ENCODE measurements at places on chromosomes 5 and 9. TPM values are rescaled to one million over a fixed set of nuclear protein-coding genes. Genes with fewer than 3 reads are reported as not detected.
A peak's percentile ranks its signal among the peaks of the same experiment; 100 is the strongest.

The TMEM215 gene
- total RNA-seq: not detected

The AFAP1L1 gene
- 10.6 TPM for total RNA-seq

The OR1J2 gene
- not detected for total RNA-seq

The TOR2A gene
- 20.9 TPM for total RNA-seq

The CFAP90 gene
- total RNA-seq: not detected

The HRCT1 gene
- not detected for total RNA-seq

The MARCOL gene
- total RNA-seq: not detected

The TXNDC8 gene
- not detected for total RNA-seq

The NR2F1 gene
- total RNA-seq: 11.5 TPM

The C9orf153 gene
- total RNA-seq: 0.49 TPM

- no peaks in the 10 kb centered on the region for H3K27me3 ChIP-seq
- DNase-seq: no peak
- no peak overlapping the region for H3K27ac ChIP-seq
- H3K4me1 ChIP-seq: no peaks in the 10 kb centered on the region
Measured at GRCh38 chr5:171157276-171157675, 151.8 kb upstream of the TLX3 start.

DNA sequence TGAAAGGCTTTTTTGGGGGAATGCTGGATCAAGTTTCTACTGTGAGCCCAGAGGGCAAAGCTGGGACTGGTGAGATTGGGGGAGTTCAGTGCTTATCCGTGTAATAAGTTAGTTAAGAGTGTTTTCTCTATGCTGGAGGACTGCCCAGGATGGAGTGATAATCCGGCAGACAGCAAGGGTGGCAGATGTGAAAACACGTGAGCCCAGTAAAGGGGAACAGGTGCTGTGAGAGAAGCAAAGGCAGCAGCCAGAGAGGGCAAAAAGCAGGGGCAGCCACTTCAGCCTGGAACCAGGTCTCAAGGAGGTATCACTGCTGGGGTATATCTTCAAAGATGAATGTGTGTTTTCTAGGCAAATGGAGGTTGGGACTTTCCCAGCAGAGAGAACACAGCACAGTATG is 53.9 kb downstream of the GALNT10 start:
- H3K4me3 ChIP-seq: no peak overlapping the region
- H3K36me3 ChIP-seq: peaks cover 3% of the 10 kb centered on the region
- H3K27me3 ChIP-seq: no peaks in the 10 kb centered on the region
- no peak for DNase-seq
- peaks cover 13% of the 10 kb centered on the region for H3K4me1 ChIP-seq

DNA sequence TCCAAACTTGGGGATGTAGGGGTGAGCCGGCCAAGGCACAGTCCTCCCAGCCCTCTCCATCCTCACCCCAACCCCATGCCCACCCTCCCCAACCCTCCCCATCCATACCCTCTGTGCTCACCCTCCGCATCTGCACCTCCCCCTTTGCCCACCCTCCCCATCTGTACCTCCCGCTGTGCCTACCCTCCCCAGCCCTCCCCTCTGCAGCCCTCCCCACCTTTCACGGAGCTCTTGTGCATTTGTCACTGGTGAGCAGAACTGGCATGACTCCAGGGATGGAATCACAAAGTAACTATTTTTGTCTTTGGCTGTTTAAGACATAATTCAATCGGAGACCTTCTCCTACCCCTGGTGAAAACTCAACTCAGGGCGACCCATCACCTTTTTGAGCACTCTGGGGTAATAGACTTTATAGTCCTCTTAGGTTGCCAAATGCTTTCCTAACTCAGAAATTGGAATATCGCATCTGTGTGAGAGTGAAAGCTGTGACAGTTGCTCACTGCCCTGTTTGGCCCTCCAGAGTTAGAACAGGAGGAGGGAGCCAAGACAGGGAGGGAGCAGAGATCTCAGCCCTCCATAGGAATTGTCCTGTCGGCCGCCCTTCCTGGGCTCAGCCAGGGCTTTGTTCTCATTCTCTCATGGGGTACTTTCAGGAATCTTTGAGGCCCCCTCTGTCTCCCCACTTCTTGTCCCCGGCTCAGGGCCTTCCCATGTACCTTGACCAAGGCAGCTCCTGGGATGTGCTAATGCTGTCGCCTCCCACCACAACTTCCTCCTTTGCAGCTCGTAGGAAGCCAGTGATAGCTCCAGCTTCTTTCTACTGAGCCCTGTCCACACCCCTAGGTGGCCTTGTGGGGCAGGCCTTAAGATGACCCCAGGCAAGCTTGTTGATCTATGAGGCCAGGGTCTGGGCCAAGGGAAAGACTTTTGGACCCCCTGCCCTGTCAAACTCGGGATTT is 36.2 kb downstream of the OTULIN start:
- H3K4me1 ChIP-seq: peaks cover 1% of the 10 kb centered on the region
- no peak for DNase-seq
- no peaks in the 10 kb centered on the region for H3K27me3 ChIP-seq
- H3K4me3 ChIP-seq: no peak overlapping the region
- peaks cover 17% of the 10 kb centered on the region for H3K36me3 ChIP-seq

DNA sequence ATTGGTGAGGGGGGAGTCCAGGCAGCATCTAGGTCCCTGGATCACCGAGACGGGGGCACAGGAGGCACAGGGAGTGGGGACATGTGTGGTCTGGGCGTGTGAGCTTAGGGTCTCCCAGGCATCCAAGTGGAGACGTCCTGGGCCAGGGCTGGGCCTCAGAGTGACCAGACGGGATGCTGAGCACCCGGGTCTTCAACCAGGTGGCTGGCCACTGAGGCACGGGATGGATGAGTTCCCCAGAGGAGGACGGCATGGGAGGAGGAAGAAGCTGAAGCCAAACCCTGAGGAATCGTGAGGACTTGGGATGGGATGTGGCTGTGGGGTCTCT is 88.0 kb downstream of the LMX1B start:
- H3K27me3 ChIP-seq: peaks cover 26% of the 10 kb centered on the region
- peak; percentile 47 for DNase-seq
- H3K4me3 ChIP-seq: no peak overlapping the region

- H3K4me3 ChIP-seq: no peak overlapping the region
- no peak overlapping the region for H3K27ac ChIP-seq
- H3K4me1 ChIP-seq: no peaks in the 10 kb centered on the region
- no peaks in the 10 kb centered on the region for H3K27me3 ChIP-seq
Measured at GRCh38 chr5:27015758-27016157, 22.6 kb downstream of the CDH9 start.

- H3K27me3 ChIP-seq: no peaks in the 10 kb centered on the region
- H3K36me3 ChIP-seq: no peaks in the 10 kb centered on the region
- no peak overlapping the region for H3K27ac ChIP-seq
- DNase-seq: no peak
Measured at GRCh38 chr9:3500044-3500443, 25.8 kb downstream of the RFX3 start.

DNA sequence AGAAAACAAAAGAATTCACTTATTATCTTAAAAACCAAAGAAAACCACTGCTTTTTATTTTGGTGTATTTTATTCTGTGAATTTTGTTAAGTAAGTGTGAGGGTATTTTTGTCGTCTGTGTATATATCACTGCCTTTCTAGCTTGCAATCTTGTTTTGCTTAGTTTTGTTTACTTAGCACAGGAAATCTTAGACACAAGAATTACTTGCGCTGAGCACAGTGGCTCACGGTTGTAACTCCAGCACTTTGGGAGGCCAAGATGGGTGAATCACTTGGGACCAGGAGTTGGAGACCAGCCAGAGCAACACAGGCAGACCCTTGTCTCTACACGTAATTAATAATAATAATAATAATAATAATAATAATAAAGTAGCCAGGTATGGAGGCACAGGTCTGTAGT is 230.3 kb downstream of the PAPPA start:
- DNase-seq: no peak
- no peaks in the 10 kb centered on the region for H3K36me3 ChIP-seq
- H3K27me3 ChIP-seq: no peaks in the 10 kb centered on the region
- no peaks in the 10 kb centered on the region for H3K4me1 ChIP-seq

DNA sequence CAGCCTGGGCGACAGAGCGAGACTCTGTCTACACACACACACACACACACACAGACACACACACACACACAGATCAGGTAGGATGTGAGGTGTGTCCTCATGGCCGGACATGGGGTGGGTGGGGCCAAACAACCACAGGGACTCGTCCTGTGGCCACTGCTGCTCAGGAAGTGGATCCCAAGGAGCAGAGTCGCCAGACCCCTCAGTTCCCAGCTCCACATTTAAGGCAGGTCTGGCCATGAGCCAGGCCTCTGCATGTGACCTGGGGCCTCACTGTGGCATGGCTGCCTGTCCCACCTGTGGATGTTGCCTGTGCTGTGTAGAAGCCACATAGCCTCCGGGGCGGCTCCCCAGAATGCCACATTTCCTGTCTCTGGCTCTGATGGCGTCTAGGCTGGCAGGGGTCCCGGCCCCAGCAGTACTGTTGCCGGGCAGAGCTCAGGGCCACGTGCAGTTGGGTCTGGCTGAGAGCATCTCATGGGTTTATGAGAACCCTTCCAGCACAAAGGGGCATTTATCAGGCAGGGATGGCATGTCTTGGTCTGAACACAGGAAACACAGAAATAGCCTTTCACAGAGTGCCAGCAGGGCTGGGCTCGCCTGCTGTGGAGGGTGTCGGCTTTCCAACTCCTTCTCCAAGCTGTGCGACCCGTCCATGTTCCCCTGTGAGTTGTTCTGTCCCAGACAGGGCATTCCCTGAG is 9.9 kb upstream of the NINJ1 start:
- DNase-seq: peak; percentile 83
- no peak overlapping the region for H3K27ac ChIP-seq
- H3K4me1 ChIP-seq: peaks cover 23% of the 10 kb centered on the region
- H3K4me3 ChIP-seq: no peak overlapping the region

GRCh38 chr5:154505567-154505966 is 27.5 kb upstream of the HAND1 start:
- no peaks in the 10 kb centered on the region for H3K36me3 ChIP-seq
- peak; percentile 49 for DNase-seq
- no peaks in the 10 kb centered on the region for H3K4me1 ChIP-seq
- H3K27ac ChIP-seq: no peak overlapping the region
- H3K27me3 ChIP-seq: no peaks in the 10 kb centered on the region

- no peaks in the 10 kb centered on the region for H3K27me3 ChIP-seq
- no peak for DNase-seq
- no peaks in the 10 kb centered on the region for H3K36me3 ChIP-seq
- H3K4me3 ChIP-seq: no peak overlapping the region
- H3K27ac ChIP-seq: peak overlapping the region; percentile 11
Measured at GRCh38 chr5:14267991-14268708, 125.0 kb downstream of the TRIO start.

- no peaks in the 10 kb centered on the region for H3K27me3 ChIP-seq
- no peak overlapping the region for H3K27ac ChIP-seq
- H3K4me3 ChIP-seq: no peak overlapping the region
- no peaks in the 10 kb centered on the region for H3K4me1 ChIP-seq
- no peaks in the 10 kb centered on the region for H3K36me3 ChIP-seq
Measured at GRCh38 chr9:90127923-90128322, 514.7 kb downstream of the DIRAS2 start.

- no peak for DNase-seq
- no peak overlapping the region for H3K4me3 ChIP-seq
- H3K27me3 ChIP-seq: no peaks in the 10 kb centered on the region
- no peaks in the 10 kb centered on the region for H3K4me1 ChIP-seq
- H3K36me3 ChIP-seq: no peaks in the 10 kb centered on the region
- no peak overlapping the region for H3K27ac ChIP-seq
Measured at GRCh38 chr5:122258241-122258640, 53.8 kb upstream of the SNCAIP start.

GRCh38 chr5:177333420-177334154 is 17.9 kb downstream of the LMAN2 start:
- H3K4me1 ChIP-seq: peaks cover 20% of the 10 kb centered on the region
- no peak overlapping the region for H3K27ac ChIP-seq
- no peak overlapping the region for H3K4me3 ChIP-seq
- peaks cover 61% of the 10 kb centered on the region for H3K36me3 ChIP-seq
- H3K27me3 ChIP-seq: no peaks in the 10 kb centered on the region

DNA sequence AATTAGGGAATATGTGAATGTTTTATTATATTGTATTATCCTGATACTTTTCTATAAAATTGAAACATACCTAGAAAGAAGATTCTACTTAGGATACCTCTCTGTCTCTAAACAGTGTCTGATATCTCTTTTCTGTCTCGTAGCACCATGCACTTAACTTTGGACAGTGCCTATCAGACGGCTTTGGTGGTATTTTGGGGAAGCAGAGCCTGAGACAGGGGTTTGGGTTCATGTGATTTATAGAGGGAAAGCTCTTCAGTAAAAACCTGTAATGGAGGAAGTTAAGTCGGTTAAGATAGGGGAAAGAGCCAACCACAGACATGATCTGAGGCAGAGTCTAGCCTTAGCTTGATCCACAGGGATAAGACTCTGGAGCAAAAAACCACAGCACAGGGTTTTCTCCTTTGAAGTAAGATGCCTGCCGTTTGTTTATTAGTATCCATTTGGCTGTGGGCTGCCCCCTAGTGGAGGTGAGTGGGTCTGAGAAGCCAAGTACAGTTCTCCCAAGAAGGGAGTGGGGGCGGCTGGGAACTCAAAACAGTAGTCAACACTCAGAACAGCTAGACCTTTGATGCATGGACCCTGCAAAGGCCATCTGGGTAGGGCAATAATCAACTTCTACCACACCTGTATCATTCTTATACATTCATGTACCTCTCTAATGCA is 141.2 kb upstream of the ASTN2 start:
- H3K27ac ChIP-seq: no peak overlapping the region
- no peaks in the 10 kb centered on the region for H3K27me3 ChIP-seq
- H3K4me1 ChIP-seq: no peaks in the 10 kb centered on the region
- no peak overlapping the region for H3K4me3 ChIP-seq
- H3K36me3 ChIP-seq: no peaks in the 10 kb centered on the region
- DNase-seq: no peak

- H3K27ac ChIP-seq: no peak overlapping the region
- no peaks in the 10 kb centered on the region for H3K27me3 ChIP-seq
- H3K36me3 ChIP-seq: no peaks in the 10 kb centered on the region
- no peak for DNase-seq
Measured at GRCh38 chr9:30900706-30901105, 1483.7 kb upstream of the ACO1 start.

GRCh38 chr5:159392871-159393270 is 62.6 kb upstream of the IL12B start:
- no peak overlapping the region for H3K4me3 ChIP-seq
- H3K27ac ChIP-seq: no peak overlapping the region
- no peaks in the 10 kb centered on the region for H3K4me1 ChIP-seq
- no peaks in the 10 kb centered on the region for H3K27me3 ChIP-seq

DNA sequence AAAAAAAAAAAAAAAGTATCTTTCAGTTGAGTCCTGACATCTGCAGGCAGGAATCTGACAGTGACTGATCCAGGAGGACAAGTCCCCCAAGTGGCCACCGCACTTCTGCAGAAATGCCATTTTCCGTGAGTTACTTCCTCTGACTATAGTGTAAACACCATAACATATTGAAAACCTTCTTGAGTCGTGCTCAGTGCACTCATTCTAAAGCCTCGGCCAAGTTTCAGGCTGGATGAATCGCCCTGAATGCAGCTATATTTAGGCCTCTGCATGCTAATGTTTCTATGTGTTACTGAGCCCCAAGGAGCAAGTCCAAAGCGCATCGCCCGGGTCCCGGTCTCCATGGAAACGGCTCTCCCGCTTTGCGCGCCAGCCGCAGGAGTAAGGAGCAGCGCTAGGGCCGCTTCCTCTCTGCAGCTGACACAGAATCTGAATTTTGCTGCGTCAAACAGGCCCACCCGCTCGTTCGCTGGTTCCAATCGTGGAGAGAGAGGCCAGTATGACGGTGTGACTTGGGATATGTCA is 335.4 kb downstream of the MSX2 start:
- H3K36me3 ChIP-seq: no peaks in the 10 kb centered on the region
- no peak for DNase-seq
- no peak overlapping the region for H3K27ac ChIP-seq
- peaks cover 9% of the 10 kb centered on the region for H3K27me3 ChIP-seq
- no peak overlapping the region for H3K4me3 ChIP-seq

GRCh38 chr9:97277953-97278352 is 29.5 kb upstream of the CCDC180 start:
- DNase-seq: no peak
- no peaks in the 10 kb centered on the region for H3K27me3 ChIP-seq
- H3K4me3 ChIP-seq: no peak overlapping the region
- H3K27ac ChIP-seq: no peak overlapping the region

Measured in spleen (tissue), 13 donors.